ENCODE measurements at places on chromosomes 5 and 9. TPM values are rescaled to one million over a fixed set of nuclear protein-coding genes. Genes with fewer than 3 reads are reported as not detected.

Gene HSPA4
- polyA plus RNA-seq, result 143 TPM

- H3K36me3 ChIP-seq, result no peaks in the 10 kb centered on the region
- H3K4me1 ChIP-seq, result no peaks in the 10 kb centered on the region
- no peaks in the 10 kb centered on the region for H3K27me3 ChIP-seq
- DNase-seq, result no peak
- H3K27ac ChIP-seq, result no peak overlapping the region
- no peak overlapping the region for H3K4me3 ChIP-seq
Measured at GRCh38 chr5:5787373-5787772, 364.9 kb downstream of the ICE1 start.

Gene DBH
- not detected for polyA plus RNA-seq

Gene UGT3A2
- polyA plus RNA-seq, result 14.9 TPM

Gene SLC25A51
- 18.4 TPM for polyA plus RNA-seq

DNA sequence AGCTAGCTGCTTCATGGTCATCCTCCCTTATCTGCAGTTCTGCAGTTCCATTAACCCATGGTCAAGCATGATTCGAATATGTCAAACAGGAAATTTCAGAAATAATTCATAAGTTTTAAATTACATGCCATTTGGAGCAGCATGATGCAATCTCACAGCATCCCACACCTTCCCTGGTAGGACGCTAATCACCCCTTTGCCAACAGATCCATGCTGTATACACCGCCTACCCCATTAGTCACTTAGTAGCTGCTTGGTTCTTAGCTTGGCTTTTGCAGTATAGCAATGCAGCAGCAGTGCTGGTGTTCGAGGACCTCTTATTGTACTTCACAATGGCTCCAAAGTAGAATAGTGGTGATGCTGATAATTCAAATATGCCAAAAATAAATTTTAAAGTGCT is 739.7 kb upstream of the CDH9 start:
- no peak for DNase-seq
- no peak overlapping the region for H3K4me3 ChIP-seq
- H3K27me3 ChIP-seq, result no peaks in the 10 kb centered on the region
- H3K36me3 ChIP-seq, result no peaks in the 10 kb centered on the region

DNA sequence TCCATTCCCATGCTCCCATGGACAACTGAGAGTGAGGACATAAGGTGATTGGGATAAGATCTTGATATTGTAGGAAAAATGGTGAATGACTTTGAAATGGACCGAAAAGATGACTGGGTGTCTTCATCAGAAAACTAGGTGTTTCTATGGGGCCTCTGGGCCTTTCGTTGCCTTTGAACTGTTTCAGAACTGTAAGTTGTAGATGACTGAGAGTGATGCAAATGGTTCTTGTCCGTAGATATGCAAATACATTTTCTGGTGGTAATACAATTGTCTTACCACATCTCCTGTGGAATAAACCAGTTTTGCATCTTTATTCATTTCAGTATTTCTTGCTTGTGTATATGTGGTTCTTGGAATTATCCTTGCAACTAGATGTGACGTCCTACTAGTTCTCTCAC is 16.0 kb upstream of the TEX48 start:
- no peaks in the 10 kb centered on the region for H3K36me3 ChIP-seq
- no peak overlapping the region for H3K27ac ChIP-seq
- no peaks in the 10 kb centered on the region for H3K4me1 ChIP-seq
- H3K27me3 ChIP-seq, result no peaks in the 10 kb centered on the region

DNA sequence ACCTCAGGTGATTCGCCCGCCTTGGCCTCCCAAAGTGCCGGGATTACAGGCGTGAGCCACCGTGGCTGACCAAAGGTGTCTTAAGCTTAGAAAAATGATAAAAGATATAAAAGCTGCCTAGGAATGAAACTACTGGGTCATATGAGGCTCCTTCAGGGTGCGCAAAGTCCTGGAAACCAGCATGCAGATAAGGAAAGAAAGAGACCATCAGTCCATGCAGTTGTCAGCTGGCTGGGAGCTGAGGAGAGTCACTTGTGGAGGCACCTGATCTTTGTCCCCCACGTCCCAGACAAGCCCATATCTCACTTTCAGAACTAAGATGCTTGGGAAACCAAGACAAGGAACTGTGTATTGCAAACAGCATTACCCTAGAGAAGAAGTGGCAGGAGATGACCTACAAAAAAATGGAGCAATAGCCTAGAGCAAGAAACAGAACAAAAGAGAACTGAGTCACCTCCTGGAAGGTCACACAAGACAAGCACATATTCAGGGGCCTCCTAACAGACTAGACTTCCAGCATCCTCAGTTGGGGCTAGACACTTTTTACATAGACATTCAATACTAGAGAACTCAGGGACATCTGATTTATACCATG is 2.8 kb upstream of the CCDC125 start:
- no peaks in the 10 kb centered on the region for H3K36me3 ChIP-seq
- peaks cover 7% of the 10 kb centered on the region for H3K4me1 ChIP-seq
- H3K27ac ChIP-seq, result no peak overlapping the region
- no peaks in the 10 kb centered on the region for H3K27me3 ChIP-seq
- DNase-seq, result no peak

DNA sequence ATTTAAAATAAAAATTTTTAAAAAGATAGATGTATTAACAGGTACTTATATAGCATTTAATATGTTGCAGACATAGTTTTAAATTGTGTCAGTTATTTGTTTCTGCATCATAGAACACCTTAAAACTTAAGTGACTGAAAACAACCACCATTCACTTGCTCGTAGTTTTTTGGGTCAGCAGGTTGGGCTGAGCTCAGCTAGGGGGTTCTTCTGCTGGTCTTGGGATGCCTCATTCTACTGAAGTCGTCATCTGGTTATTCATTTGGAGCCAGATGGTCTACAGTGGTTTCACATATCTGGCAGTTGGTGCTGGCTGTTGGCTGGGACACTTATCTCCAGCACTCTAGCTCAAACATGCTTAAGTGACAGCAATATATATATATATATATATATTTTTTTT is 29.6 kb downstream of the PSAT1 start:
- H3K4me3 ChIP-seq, result no peak overlapping the region
- no peaks in the 10 kb centered on the region for H3K27me3 ChIP-seq
- no peaks in the 10 kb centered on the region for H3K36me3 ChIP-seq
- H3K4me1 ChIP-seq, result peaks cover 4% of the 10 kb centered on the region
- DNase-seq, result no peak
- no peak overlapping the region for H3K27ac ChIP-seq

Gene PCDHB9
- polyA plus RNA-seq, result 4.8 TPM

GRCh38 chr5:40983781-40984180 is 74.5 kb downstream of the C7 start:
- H3K4me3 ChIP-seq, result no peak overlapping the region
- no peaks in the 10 kb centered on the region for H3K27me3 ChIP-seq
- H3K27ac ChIP-seq, result no peak overlapping the region
- no peak for DNase-seq
- no peaks in the 10 kb centered on the region for H3K4me1 ChIP-seq
- H3K36me3 ChIP-seq, result no peaks in the 10 kb centered on the region

Gene MCC
- polyA plus RNA-seq, result 7.1 TPM

GRCh38 chr9:69500896-69501295 is 171.3 kb downstream of the APBA1 start:
- no peaks in the 10 kb centered on the region for H3K27me3 ChIP-seq
- no peak overlapping the region for H3K4me3 ChIP-seq
- DNase-seq, result no peak
- H3K36me3 ChIP-seq, result no peaks in the 10 kb centered on the region

DNA sequence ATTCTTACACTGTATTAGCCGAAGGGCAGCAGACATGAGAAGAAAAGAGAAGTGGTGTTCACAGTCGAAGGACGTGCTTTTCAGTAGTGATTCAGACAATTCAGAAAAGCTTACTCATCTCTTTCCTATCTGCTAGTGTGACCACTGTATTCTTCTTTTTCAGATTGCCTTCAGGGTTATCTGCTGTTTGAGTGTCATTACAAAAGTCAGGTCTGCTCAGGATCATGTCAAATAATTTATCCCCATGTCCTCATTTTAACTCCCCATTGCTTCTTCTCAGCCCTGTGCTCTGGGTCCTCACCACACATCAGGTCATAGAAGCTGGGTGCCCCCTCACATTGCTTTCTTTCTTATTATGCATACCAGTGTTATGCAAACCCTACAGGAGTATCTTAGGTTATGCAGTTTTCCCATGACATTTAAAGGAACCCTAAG is 394.0 kb downstream of the CETN3 start:
- H3K36me3 ChIP-seq, result no peaks in the 10 kb centered on the region
- H3K4me1 ChIP-seq, result no peaks in the 10 kb centered on the region

Gene FGF18
- polyA plus RNA-seq, result 1.6 TPM

DNA sequence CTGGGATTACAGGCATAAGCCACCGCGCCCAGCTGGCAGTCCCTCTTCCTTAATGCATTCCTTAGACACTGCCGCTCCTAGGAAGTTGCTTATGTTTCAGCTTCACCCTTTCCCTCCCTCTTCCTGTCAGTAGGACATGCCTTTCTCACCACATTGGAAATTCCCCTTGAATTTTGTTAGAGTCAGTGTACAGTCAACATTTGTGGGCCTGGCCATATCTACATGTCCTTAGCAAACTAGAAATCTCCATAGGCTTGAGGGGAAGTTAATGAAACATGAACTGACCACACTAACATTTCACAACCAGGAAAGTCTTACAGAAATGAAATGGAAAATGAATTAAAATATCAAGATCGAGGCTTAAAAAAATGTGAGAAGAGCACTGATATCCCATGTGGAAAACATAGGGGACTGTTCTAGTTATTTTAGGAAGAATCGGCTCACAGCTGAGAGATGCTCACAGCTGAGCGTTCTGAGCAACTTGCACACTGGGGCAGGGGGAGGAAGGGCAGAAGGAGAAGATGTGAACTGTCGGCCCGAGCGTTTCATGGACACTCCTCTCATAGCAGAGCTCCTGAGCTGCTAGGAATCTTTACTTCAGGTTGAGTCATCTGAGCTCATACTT is 21.1 kb upstream of the LVRN start:
- no peak for DNase-seq
- no peak overlapping the region for H3K4me3 ChIP-seq
- H3K4me1 ChIP-seq, result no peaks in the 10 kb centered on the region
- H3K27ac ChIP-seq, result no peak overlapping the region
- H3K36me3 ChIP-seq, result no peaks in the 10 kb centered on the region

GRCh38 chr5:139295346-139296057 is 2.0 kb downstream of the MATR3 start:
- H3K27me3 ChIP-seq, result no peaks in the 10 kb centered on the region
- H3K27ac ChIP-seq, result peak overlapping the region; percentile 100
- DNase-seq, result no peak
- peaks cover 44% of the 10 kb centered on the region for H3K4me1 ChIP-seq
- peak overlapping the region; percentile 93 for H3K4me3 ChIP-seq
- H3K36me3 ChIP-seq, result no peaks in the 10 kb centered on the region

DNA sequence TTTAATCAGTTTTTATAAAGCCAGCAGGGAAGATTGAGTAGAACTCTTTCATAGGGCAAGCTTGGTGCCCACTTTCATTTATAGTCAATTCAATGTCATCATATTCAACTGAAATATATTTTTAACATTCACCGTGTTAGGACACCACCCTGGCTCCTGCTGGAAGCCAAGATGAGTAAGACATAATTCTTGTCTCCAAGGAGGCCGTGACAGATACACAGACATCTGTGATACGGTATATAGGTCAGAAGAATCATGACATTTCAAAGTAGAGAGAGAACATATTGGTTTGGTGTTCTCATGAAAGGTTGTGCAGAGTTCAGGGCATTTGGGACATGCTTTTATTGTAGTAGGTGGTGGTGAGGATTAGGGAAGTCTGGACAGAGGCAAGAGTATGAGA is 120.1 kb downstream of the CMYA5 start:
- H3K27me3 ChIP-seq, result no peaks in the 10 kb centered on the region
- H3K27ac ChIP-seq, result no peak overlapping the region
- DNase-seq, result no peak
- no peaks in the 10 kb centered on the region for H3K36me3 ChIP-seq

Gene CMYA5
- polyA plus RNA-seq, result 2.7 TPM

Gene ARL14EPL
- polyA plus RNA-seq, result 0.21 TPM

- DNase-seq, result no peak
- H3K27ac ChIP-seq, result no peak overlapping the region
- no peaks in the 10 kb centered on the region for H3K36me3 ChIP-seq
- H3K27me3 ChIP-seq, result no peaks in the 10 kb centered on the region
- H3K4me1 ChIP-seq, result no peaks in the 10 kb centered on the region
Measured at GRCh38 chr9:3823842-3824475, 298.2 kb upstream of the RFX3 start.

Gene FAM153A
- polyA plus RNA-seq, result 75.0 TPM

Gene HK3
- 10.9 TPM for polyA plus RNA-seq

GRCh38 chr5:163890261-163890660 is 384.8 kb downstream of the MAT2B start:
- no peak overlapping the region for H3K27ac ChIP-seq
- DNase-seq, result no peak
- H3K4me1 ChIP-seq, result no peaks in the 10 kb centered on the region
- H3K36me3 ChIP-seq, result no peaks in the 10 kb centered on the region
- no peaks in the 10 kb centered on the region for H3K27me3 ChIP-seq

DNA sequence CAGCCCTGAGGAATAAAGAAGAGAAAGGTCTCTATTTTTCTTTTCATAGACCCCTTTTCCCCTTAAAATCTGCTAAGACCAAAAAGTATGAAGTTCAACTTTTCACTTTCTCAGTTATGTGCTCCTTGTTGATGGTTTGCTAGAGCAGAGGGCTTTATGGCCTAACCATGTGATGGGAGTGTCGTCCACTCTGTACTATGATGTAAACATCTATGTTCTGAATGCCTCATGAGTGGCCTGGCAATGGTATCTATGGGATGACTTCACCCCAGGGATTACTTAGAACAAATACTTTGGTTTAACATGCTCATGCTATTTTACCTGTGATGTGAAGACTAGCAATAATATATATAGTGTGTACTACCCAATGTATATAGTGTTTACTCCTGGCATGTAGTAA is 43.7 kb upstream of the MIER3 start:
- no peaks in the 10 kb centered on the region for H3K4me1 ChIP-seq
- H3K27ac ChIP-seq, result no peak overlapping the region
- no peak overlapping the region for H3K4me3 ChIP-seq
- H3K36me3 ChIP-seq, result no peaks in the 10 kb centered on the region
- no peak for DNase-seq
- no peaks in the 10 kb centered on the region for H3K27me3 ChIP-seq

Gene CDX1
- 3.4 TPM for polyA plus RNA-seq

GRCh38 chr9:113168809-113169208 is 18.0 kb downstream of the SLC31A2 start:
- no peak overlapping the region for H3K27ac ChIP-seq
- H3K27me3 ChIP-seq, result no peaks in the 10 kb centered on the region
- peaks cover 3% of the 10 kb centered on the region for H3K36me3 ChIP-seq
- H3K4me1 ChIP-seq, result peaks cover 3% of the 10 kb centered on the region
- no peak for DNase-seq

- H3K27me3 ChIP-seq, result no peaks in the 10 kb centered on the region
- H3K4me3 ChIP-seq, result no peak overlapping the region
- H3K36me3 ChIP-seq, result no peaks in the 10 kb centered on the region
- DNase-seq, result no peak
- no peaks in the 10 kb centered on the region for H3K4me1 ChIP-seq
- H3K27ac ChIP-seq, result no peak overlapping the region
Measured at GRCh38 chr5:149782018-149782894, 52.1 kb downstream of the PPARGC1B start.

GRCh38 chr9:127884427-127884911 is 7.0 kb upstream of the AK1 start:
- no peak overlapping the region for H3K4me3 ChIP-seq
- H3K27ac ChIP-seq, result no peak overlapping the region
- H3K27me3 ChIP-seq, result no peaks in the 10 kb centered on the region
- H3K4me1 ChIP-seq, result peaks cover 26% of the 10 kb centered on the region
- H3K36me3 ChIP-seq, result no peaks in the 10 kb centered on the region
- DNase-seq, result peak; percentile 90

Data from testis (tissue), 5 donors.